ENCODE measurements at places on chromosomes 4 and X. TPM values are rescaled to one million over a fixed set of nuclear protein-coding genes. Genes with fewer than 3 reads are reported as not detected.
A peak's percentile ranks its signal among the peaks of the same experiment; 100 is the strongest.

- H3K27me3 ChIP-seq = no peaks in the 10 kb centered on the region
- no peak overlapping the region for H3K27ac ChIP-seq
- no peaks in the 10 kb centered on the region for H3K36me3 ChIP-seq
- DNase-seq = no peak
Measured at GRCh38 chrX:130173190-130173895, 1.6 kb downstream of the RAB33A start.

- peaks cover 20% of the 10 kb centered on the region for H3K36me3 ChIP-seq
- H3K4me3 ChIP-seq = no peak overlapping the region
- H3K4me1 ChIP-seq = no peaks in the 10 kb centered on the region
- no peak for DNase-seq
- no peak overlapping the region for H3K27ac ChIP-seq
Measured at GRCh38 chr4:105273230-105273629, 126.6 kb downstream of the TET2 start.

CDKL5 gene
- total RNA-seq = 27.7 TPM

PTCHD1 gene
- total RNA-seq = 3.4 TPM

- DNase-seq = no peak
- H3K36me3 ChIP-seq = no peaks in the 10 kb centered on the region
- H3K4me1 ChIP-seq = no peaks in the 10 kb centered on the region
- no peak overlapping the region for H3K4me3 ChIP-seq
Measured at GRCh38 chrX:71198066-71198465, 25.0 kb upstream of the GJB1 start.

DNA sequence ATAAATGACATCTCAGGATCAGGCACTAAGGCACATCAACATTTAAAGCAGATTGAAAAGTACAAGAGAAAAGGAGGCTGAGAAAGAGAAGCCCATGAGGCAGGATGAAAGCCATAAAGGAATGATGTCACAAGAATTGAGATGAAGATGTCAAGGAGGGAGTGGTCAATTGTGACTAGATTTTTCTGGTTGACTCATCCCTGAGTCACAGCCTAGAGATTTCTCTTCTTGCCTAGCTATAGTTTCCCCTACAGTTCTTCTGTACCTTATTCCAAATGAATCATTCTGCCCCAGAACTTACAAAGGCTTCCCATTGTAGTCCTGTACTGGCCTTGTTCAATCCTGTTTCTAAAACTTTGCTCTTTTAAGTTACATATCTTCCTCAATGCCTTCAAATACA, 3.4 kb upstream of the USP53 start:
- no peak for DNase-seq
- no peak overlapping the region for H3K27ac ChIP-seq
- H3K4me3 ChIP-seq = no peak overlapping the region
- H3K36me3 ChIP-seq = no peaks in the 10 kb centered on the region

- H3K27me3 ChIP-seq = no peaks in the 10 kb centered on the region
- H3K36me3 ChIP-seq = no peaks in the 10 kb centered on the region
- H3K4me1 ChIP-seq = no peaks in the 10 kb centered on the region
- no peak overlapping the region for H3K4me3 ChIP-seq
- DNase-seq = no peak
Measured at GRCh38 chr4:120228086-120228485, 161.4 kb upstream of the MAD2L1 start.

DNA sequence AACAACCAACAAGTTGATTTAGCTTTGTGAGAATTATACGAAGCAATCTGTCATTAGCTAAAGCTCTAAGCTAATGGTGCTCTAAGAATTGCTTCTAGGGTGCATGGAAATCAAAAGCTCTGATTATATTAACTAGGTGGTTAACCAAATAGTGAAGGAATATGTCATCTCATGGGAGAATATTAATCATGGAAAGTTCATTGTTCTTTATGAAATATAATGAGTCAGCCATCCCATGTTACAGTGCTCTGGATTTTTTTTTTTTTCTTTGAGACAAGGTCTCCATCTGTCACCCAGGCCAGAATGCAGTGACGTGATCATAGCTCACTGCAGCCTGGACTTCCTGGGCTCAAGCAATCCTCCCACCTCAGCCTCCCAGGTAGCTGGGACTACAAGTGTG, 10.5 kb downstream of the DCAF8L2 start:
- H3K36me3 ChIP-seq = no peaks in the 10 kb centered on the region
- DNase-seq = no peak
- H3K4me3 ChIP-seq = no peak overlapping the region
- H3K27me3 ChIP-seq = no peaks in the 10 kb centered on the region
- H3K27ac ChIP-seq = no peak overlapping the region
- no peaks in the 10 kb centered on the region for H3K4me1 ChIP-seq

- no peak for DNase-seq
- H3K4me3 ChIP-seq = no peak overlapping the region
- no peaks in the 10 kb centered on the region for H3K36me3 ChIP-seq
Measured at GRCh38 chr4:19614171-19614570, 637.5 kb upstream of the SLIT2 start.

DNA sequence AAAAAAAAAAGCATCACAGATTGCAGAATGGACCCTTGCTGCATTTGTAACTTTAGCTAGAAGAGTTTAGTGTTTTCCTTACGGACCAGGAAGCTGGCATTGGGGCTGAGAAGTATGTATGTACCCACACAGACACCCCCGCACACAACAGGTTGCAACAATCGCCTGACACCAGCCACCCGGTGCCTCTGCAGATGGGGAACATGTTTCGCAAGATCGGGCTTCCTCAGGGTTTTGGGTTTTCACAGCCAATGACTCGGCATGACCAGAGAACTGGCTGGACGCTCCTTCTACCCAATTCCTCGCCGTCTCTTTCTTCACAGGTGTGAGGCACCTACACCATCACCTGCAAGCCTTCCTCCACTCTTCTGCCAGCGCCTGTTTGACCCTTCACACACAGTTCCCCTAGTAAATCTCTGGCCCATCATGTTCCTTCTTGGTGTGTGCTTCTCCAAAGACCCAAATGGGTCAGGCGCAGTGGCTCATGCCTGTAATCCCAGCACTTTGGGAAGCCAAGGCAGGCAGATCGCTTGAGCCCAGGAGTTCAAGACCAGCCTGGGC, 70.4 kb downstream of the DHRSX start:
- no peaks in the 10 kb centered on the region for H3K36me3 ChIP-seq
- no peaks in the 10 kb centered on the region for H3K27me3 ChIP-seq
- DNase-seq = no peak
- H3K27ac ChIP-seq = no peak overlapping the region
- no peak overlapping the region for H3K4me3 ChIP-seq
- no peaks in the 10 kb centered on the region for H3K4me1 ChIP-seq

GRCh38 chr4:78459327-78459726, 92.2 kb upstream of the ANXA3 start:
- H3K4me1 ChIP-seq = no peaks in the 10 kb centered on the region
- H3K4me3 ChIP-seq = no peak overlapping the region
- no peaks in the 10 kb centered on the region for H3K27me3 ChIP-seq
- no peak for DNase-seq

IQSEC2 gene
- total RNA-seq = 13.6 TPM

GRCh38 chrX:27903960-27904359, 77.3 kb downstream of the DCAF8L1 start:
- H3K4me1 ChIP-seq = no peaks in the 10 kb centered on the region
- no peak for DNase-seq
- H3K27ac ChIP-seq = no peak overlapping the region
- H3K36me3 ChIP-seq = no peaks in the 10 kb centered on the region
- H3K4me3 ChIP-seq = no peak overlapping the region

GRCh38 chr4:70737006-70737405, 15.2 kb downstream of the RUFY3 start:
- H3K27me3 ChIP-seq = no peaks in the 10 kb centered on the region
- no peak for DNase-seq
- no peaks in the 10 kb centered on the region for H3K36me3 ChIP-seq
- no peaks in the 10 kb centered on the region for H3K4me1 ChIP-seq
- H3K27ac ChIP-seq = no peak overlapping the region

GRCh38 chrX:1465286-1466231, 12.8 kb upstream of the ASMTL start:
- H3K27me3 ChIP-seq = peaks cover 23% of the 10 kb centered on the region
- no peaks in the 10 kb centered on the region for H3K36me3 ChIP-seq
- peak; percentile 32 for DNase-seq

ADH4 gene
- total RNA-seq = not detected

ZNF827 gene
- total RNA-seq = 26.4 TPM

GPC3 gene
- total RNA-seq = 70.5 TPM

GRCh38 chrX:36961590-36961989, 46.6 kb upstream of the FAM47C start:
- H3K36me3 ChIP-seq = no peaks in the 10 kb centered on the region
- H3K4me3 ChIP-seq = no peak overlapping the region
- DNase-seq = no peak
- H3K4me1 ChIP-seq = peaks cover 6% of the 10 kb centered on the region
- H3K27me3 ChIP-seq = peaks cover 5% of the 10 kb centered on the region

DNA sequence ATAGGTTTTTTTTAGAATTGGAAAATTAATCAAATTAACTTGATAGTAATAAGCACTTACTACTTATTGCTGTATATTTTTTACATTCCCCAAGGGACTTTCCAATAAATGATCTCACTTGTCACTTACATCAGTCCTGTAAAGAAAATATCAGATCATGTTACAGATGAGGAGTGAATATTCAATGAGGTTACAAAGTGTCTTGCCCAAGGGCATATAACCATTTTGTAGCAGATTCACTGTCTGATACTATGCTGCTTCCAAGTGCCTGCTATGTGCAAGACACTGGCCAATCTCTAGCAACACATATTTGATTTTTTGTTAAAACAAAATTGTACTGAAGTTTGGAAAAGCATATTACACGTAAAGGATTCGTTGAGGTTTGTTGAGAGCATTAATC, 1287.7 kb downstream of the FAM133A start:
- H3K36me3 ChIP-seq = no peaks in the 10 kb centered on the region
- H3K4me3 ChIP-seq = no peak overlapping the region
- H3K4me1 ChIP-seq = no peaks in the 10 kb centered on the region
- no peaks in the 10 kb centered on the region for H3K27me3 ChIP-seq
- DNase-seq = no peak
- H3K27ac ChIP-seq = no peak overlapping the region

DNA sequence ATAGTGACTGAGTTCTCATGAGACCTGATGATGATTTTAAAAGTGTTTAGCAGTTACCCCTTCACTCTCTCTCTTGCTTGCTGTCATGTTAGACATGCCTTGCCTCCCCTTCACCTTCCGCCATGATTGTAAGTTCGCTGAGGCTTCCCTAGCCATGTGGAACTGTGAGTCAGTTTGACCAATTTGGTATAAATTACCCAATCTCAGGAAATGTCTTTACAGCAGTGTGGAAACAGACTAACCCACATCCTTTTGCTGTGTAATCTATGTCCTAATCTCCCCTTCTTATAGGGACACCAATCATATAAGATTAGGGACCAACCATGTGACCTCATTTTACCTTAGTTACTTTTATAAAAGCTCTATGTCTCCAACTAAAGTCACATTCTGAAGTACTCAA, 677.8 kb downstream of the ADGRL3 start:
- H3K36me3 ChIP-seq = no peaks in the 10 kb centered on the region
- no peaks in the 10 kb centered on the region for H3K27me3 ChIP-seq
- DNase-seq = no peak
- H3K4me1 ChIP-seq = no peaks in the 10 kb centered on the region

DNA sequence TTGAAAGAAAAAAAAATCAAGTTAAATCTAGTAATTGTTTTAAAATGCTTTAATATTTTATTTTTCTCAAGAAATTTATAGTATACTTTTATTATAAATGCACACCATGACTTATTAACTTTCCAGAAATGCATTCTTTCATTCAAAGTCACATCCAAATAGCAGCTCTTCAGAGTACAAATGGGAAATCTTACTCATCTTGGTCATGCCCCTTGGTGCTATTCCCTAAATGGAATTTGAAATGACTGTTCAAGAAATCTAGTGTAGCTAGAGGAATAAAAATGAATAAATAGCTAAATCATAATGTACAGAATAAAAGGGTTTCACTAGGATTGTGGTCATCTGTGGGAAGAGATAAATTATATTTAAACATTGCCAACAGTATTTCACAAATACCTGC, 1139.7 kb downstream of the PCDH18 start:
- H3K27ac ChIP-seq = no peak overlapping the region
- H3K4me1 ChIP-seq = no peaks in the 10 kb centered on the region
- no peak overlapping the region for H3K4me3 ChIP-seq
- no peaks in the 10 kb centered on the region for H3K27me3 ChIP-seq
- DNase-seq = no peak
- no peaks in the 10 kb centered on the region for H3K36me3 ChIP-seq

NHS gene
- total RNA-seq = 17.7 TPM

SSX3 gene
- total RNA-seq = not detected

EPGN gene
- total RNA-seq = 7.8 TPM

- no peak for DNase-seq
- no peak overlapping the region for H3K4me3 ChIP-seq
- no peak overlapping the region for H3K27ac ChIP-seq
- no peaks in the 10 kb centered on the region for H3K36me3 ChIP-seq
Measured at GRCh38 chr4:66273110-66273509, 602.8 kb upstream of the EPHA5 start.

CLDN22 gene
- total RNA-seq = not detected

F8 gene
- 8.0 TPM for total RNA-seq

DNA sequence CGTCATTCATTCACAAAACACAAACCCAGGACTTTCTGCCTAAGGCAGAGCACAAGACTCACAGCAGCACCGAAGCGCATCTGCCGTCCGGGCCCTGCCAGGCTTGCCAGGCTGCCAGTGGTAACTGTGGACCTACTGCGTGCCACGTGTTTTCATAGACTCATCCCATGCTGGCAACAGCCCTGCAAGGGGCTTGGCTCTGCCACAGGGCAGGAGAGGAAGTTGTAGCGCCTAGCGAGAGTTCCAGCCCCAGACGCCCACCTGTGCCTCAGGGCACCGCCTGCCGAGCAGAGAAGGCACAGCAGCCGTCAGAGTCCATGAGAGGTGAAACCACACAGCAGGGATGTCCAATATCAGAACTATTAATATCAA, 18.9 kb upstream of the MRFAP1 start:
- no peak for DNase-seq
- no peaks in the 10 kb centered on the region for H3K4me1 ChIP-seq
- no peak overlapping the region for H3K4me3 ChIP-seq
- H3K27me3 ChIP-seq = no peaks in the 10 kb centered on the region

- no peak overlapping the region for H3K27ac ChIP-seq
- no peaks in the 10 kb centered on the region for H3K36me3 ChIP-seq
- H3K4me3 ChIP-seq = no peak overlapping the region
- no peaks in the 10 kb centered on the region for H3K4me1 ChIP-seq
- H3K27me3 ChIP-seq = no peaks in the 10 kb centered on the region
Measured at GRCh38 chr4:104719539-104720230, 225.0 kb upstream of the CXXC4 start.

WWC2 gene
- total RNA-seq = 33.4 TPM
